ENCODE measurements at places on chromosomes 7 and 10.

- no peak for DNase-seq
Measured at GRCh38 chr10:116737627-116738327, 4.6 kb downstream of the HSPA12A start.

DNA sequence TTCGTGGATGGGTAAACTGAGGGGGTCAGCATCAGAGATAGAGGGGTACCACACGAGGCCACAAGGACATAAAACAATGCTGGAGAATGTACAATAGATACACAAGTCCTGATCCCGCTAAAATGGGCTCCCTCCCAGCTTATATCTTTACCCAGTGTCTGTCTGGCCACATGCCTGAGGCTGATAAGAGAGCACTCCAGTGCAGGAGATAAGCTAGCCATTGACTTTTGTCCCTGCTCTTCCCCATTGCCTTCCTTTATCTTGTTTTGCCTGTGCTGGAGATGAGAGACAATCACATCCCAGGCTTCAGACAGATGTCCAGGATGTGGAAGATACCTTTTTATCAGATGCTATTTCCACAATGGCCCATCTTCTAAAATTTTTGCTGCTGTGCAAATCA is 6.0 kb downstream of the GAD2 start:
- DNase-seq = no peak

DNA sequence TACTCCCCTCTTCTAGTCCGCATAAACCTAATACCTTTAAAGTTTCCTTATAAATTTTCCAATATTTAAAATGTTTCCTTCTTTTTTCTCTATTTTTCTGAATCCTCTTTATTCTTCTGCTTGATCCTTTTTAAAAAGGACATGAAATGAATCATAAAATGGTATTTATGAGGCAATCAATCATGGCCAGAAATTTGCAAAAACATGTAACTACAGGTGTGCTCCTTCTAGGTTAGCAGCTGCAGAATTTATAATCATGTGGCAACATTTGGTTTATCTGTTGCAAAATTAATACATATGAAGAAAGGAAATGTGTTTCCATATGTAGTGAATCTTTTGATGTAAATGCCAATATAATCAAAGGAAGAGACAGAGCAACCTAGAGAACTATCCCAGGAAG is 1008.5 kb downstream of the ANKRD7 start:
- DNase-seq = no peak

DNA sequence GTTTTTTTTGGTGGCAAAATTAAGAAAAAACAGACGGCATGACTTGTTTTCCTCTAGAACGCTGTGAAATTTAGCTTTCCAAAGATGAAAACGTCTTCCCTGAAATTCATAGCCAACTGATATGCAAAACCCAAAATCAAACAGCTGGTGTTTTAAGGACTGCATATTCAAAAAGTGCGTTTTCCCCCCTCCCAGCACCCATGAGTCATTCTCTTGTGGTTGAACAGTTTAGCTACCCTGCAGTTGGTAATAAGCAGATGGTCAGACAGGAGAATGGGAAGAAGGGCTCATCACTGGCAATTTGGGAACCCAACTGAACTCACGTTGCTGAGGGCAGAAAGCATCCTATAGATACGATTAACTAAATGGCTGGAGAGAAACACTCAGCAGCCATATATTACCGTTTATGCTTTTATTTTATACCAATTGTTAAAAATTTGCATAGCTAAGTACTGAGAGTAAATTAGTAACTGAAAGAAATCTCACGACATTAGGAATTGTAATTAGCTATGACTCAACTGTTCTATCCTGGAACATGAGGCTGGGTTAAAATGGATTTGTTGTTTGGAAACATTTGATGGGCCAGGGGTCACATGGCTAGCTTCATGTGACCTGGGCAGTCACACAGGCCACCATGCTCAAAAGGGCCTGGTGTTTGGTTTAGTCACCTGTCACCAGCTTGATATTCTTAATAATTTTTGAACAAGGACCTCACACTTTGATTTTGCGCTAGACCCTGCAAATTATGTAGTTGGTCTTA is 343.1 kb downstream of the PHTF2 start:
- no peak for DNase-seq

- no peak for DNase-seq
Measured at GRCh38 chr10:31261511-31262311, 57.3 kb upstream of the ZEB1 start.

DNA sequence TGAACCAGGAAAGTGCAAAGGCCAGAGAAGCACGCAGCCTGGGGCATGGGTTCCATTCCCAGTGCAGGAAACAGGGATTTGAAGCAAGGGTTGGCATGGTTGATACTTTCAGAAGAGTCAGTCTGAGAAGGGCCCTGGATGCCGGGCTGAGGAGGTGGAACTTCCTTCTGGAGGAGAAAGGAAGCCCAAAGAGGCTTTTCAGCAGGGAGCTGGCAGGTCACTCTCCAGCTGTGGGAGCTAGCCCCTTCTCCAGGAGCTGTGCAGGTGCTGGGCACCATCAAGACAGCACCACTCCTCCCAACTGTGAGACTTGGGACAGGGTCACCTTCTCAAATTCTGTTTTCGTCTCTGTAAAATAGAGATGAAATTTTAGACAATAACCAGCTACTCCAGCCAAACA is 169.8 kb downstream of the ZNF248 start:
- DNase-seq = no peak

All from inflammatory macrophage (primary cell).